NCI-H1048 (cell line): ENCODE measurements at places on chromosomes 11 and 22.

DNA sequence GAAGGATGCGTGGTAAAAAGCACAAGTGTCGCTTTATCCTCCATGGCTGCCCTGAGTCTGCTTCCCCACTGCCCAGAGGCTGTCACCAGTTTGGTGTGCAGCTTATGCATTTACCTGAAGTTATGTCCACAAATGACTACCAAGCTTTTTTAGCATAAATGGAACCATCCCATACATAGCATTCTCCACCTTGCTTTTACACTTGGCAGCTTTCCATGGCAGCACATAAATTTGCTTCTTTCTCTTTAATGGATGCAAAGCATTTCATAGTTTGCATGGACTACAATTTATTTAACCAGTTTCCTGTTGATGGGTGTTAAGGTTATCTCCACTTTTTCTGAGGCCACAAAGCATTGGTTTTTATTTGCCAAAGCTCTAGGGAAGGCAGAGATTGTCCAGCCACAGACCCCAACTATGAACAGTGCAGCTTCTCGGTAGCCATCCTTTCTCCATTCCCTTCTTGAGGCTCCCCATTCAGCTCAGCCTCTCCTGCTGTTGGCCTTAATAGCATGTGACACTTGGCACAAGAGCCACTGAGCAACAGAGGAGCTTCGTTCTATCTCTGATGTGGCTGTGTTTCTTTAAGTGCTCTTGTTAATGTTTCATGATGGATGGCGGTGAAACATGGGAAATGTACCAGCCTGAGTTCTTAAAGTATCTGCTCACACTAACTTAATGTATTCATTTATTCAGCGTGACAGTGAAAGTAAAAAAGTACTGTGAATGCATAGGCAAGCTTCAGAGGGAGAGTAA lies 59.8 kb upstream of the NAV2 start:
- DNase-seq: peak; percentile 75

DNA sequence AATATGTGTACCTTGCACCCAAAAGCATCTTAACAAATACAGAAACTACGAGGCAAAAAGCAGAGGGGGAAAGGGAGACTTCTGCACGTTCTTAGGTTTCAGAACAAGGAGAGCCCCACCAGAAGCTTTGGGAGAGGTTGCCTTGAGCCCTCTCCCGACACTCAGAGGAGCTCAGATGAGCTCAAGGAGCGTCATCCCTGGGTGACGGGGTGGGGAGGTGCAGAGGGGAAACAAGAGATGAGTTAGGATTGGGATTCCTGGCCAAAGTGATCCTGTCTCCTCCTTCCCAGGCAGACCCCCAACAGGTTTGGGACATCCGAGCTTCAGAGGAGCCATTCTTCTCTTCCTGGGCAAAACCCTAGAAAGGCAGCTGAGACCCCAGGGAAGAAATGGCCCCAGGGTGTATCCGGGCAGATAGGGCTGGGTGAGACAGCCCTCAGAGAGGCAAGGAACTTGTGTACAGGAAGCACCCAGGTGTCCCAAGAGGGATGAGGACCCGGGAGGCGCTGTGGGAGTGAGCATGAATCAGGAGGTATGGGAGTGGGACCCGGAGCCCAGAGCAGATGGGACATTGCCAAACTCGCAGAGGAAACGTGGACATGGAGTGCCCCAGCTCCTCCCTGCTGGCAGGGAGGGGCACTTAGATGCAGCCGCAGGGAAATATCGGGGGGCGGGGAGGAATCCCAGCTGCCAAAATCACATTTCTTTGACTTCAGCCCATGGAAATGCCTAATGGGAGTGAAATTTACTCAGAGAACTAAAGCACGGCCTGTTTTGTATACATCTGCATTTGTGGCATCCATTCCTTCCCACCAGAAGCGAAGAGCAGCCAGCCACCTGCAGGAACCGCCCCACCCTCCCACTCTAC lies 12.4 kb downstream of the C1QTNF6 start:
- DNase-seq: no peak

GRCh38 chr11:62921573-62922188 lies 518 bp upstream of the CHRM1 start:
- no peak for DNase-seq

GRCh38 chr11:44815917-44816456 lies 89.2 kb downstream of the TSPAN18 start:
- DNase-seq: no peak

GRCh38 chr22:46110215-46110614 lies 40.1 kb upstream of the PPARA start:
- DNase-seq: no peak

DNA sequence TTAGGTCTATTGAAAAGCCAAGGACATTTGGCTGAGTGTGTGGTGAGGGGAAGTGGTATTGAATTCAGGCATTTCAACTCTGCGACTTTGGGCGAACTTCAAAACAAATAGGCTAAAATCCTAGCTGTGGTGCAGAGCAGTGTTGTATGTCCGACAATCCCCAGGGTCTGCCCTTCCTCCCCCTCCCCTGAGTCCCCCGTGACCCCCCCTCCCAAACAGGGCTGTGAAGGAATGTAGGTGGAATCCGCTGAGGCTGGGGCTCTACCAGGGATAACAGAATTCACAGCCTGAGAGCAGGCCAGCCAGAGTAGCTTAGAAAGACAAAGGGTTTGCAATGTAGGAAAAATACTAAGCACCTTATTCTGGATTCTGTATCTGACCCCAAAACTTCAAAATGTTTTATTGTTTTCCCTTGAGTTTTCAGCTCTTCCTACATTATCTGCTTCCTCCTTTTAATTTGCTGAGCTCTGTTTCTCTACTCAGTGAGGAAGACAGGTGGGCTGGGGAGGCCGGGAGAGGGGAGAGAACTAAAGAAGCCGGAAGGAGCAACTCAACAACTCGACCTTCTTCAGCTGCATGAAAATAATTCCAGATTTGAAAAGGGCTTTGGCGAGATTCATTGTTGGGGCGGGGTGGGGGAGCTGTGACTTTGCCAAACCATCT lies 315.2 kb downstream of the BLID start:
- no peak for DNase-seq

GRCh38 chr11:128390246-128390645 lies 197.1 kb downstream of the ETS1 start:
- DNase-seq: no peak

DNA sequence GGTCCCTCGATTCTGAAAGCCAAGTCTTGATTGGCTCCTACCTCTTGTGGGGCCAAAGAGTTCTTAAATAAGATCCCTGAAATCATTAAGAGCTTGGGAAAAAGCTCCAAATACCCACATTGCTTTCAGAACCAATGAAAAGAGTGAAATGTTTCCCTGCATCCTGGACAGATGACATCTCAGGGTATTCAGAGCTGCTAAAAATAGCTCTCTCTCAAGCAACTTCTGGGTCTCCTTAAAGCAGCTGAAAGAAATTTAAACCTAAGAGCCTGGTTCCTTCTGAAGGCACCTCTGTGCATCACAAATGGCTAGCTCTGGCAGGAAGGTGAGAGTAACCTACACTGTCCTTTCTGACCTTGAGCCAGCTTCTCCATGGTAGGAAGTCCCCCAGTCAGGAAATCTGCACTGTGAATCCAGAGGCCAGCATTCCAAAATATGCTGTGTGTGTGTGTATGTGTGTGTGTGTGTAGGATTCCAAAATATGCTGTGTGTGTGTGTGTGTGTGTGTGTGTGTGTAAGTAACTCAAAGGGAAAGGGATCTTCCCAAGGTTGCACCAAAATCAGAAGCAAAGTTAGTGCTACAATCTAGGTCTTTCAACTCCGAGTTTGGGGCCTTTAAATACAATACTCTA lies 50.1 kb downstream of the RELT start:
- DNase-seq: no peak

- DNase-seq: no peak
These were observed 43.8 kb downstream of the TRIOBP start for GRCh38 chr22:37740455-37741311.

DNA sequence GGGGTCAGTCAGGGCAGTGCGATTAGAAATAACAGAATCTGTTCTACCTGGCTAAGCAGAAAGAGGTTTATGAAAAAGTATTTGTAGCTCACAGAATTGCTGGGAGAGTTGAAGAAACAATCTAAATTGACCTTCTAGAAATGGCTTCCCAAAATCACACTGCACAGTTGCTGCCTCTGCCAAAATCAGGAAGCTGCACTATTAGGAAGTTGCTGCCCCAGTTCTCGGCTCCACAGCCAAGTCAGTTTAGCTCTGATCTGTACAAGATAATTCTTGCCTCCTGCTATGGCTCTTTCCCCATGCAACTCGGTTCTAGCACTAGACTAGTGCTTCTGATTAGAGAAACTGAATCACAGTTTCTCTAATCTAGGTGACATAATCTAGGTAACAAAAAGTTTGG lies 16.0 kb upstream of the CCDC90B start:
- DNase-seq: no peak

- DNase-seq: no peak
These were observed 180.4 kb upstream of the B3GAT1 start for GRCh38 chr11:134592391-134592990.

DNA sequence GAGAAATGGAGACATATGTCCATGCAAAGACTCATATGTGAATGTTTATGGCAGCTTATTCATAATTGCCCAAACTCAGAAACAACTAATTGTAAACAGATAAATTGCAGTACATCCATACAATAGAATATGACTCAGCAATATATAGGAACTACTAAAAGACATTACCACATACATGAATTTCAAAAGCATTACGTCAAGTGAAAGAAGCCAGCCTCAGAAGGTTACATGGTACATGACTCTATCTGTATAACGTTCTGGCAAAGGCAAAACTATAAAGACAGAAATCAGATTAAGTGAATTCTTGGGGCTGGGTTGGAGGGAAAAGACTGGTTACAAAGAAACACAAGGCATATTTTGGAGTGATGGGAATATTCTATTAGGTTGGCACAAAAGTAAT lies 7.2 kb downstream of the KCTD21 start:
- no peak for DNase-seq

GRCh38 chr11:9838229-9838628 lies 174.4 kb downstream of the SWAP70 start:
- no peak for DNase-seq

GRCh38 chr11:123856444-123856843 lies 29.0 kb downstream of the TMEM225 start:
- DNase-seq: no peak

DNA sequence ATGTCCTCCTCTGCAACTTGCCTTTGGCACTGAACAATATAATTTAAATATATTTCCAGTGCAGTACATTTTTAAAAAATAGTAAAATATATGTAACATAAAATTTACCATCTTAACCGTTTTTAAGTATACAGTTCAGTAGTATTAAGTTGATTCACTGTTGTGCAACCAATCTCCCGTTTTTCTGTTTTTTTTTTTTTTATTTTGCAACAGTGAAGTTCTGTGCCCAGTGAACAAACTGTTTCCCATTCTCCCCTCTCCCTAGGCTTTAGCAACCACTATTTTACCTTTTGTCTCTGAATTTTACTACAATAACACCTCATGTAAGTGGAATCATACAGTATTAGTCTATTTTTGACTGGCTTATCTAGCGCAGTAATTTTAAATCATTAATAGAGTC lies 13.8 kb downstream of the PRRG4 start:
- DNase-seq: no peak
